ENCODE measurements at places on chromosomes 16 and 17.

DNA sequence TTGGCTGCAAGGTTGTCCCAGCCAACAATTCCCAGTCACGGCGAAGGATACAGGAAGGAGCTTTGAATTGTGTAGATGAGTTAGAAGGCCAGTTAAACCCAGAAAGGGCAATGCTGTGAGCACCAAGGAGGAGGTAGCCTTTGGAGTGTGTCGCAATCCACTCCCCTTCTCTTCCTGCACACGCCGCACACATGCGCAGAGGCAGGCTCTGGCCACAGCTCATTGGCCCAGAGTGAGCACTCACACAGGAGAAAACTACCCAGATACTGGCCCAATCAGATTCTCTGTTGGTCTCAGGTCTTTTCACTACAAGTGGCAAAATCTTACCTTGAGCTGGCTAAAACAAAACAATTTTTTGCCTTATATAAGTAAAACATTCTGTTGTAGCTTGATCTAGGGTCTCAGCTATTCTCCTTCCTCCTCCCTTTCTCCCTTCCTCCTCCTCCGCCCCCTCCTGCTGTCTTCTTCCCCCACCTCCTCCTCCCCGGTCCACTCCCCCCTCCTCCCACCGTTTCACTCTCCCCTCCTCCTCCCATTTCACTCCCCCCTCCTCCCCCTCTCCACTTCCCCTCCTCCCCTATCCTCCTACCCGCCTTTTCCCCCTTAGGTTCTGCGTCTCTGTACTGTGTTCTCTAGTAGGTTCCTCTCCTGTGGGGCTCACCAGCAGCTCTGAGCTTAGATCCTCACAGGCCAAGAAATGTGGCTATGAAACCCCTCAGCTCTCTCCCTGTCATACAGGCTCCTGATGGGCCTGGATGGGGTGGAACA is 344.9 kb downstream of the CPPED1 start:
- no peak for DNase-seq

DNA sequence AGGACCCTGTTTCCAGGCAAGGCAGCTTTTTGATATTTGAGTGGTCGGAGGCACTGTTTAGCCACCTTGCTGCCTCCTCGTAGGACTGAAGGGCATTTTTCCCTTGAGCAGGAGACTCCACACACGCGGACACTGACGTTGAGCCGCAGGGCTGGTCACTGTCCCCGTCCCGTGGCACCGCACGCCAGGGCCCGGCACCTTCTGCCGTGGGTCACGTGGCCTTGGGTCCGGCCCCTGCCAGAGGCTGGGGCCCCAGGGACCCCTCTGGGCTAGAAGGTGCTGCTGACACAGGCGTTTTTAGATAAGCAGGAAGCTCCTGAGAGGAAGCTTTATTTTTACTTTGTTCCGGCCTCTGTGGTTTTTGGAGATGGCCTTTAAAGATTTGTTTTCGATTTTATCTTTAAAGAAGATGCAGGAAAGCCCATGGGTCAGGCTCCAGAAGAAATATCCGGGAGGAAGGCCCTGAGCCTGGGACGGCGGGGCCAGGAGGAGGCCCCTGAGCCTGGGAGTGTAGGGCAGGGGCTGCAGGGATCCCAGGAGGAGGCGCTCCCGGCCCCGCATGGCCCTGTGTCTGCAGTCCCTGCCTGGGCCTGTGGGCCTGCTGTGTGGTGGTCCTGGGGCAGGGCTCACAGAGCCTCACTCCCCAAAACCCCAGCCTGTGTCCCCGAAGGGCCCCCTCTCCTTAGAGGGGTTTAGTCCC is 30.5 kb upstream of the GNG13 start:
- no peak for DNase-seq

DNA sequence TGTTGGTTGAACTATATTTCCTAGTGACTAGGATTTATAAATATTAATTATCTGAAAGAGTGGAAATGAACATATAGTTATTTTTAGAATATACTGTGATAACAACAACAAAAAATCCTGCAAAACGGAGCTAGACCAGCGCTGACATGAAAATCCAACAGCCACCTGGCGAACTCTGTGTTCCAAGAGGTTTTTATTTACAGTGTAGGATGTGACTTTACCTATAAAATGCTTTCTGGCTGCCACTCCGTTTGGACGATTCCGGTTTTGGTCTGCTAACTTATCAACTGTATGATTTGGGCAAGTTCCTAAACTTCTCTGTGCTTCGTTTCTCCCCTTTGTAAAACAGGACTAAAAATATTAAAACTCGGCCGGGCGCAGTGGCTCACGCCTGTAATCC is 73.7 kb downstream of the ADCY9 start:
- no peak for DNase-seq

DNA sequence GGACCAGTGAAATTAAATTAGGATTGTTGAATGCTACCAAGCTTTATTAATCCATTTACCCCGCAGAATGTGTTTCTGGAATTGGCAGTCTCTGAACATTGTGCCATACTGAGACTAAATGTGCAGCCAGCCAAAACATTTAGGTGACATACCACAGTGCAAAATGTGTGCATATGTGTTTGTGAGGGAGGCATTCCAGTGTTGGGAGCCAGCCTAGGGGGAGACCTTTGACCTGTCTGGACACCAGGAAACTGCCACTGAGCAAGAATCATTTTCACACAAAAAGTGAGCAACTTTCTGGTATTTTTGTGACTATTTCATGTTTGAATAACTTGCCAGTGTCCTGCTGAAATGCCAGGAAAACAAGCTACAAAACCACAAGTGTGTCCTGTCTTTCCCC is 64.7 kb upstream of the SLC12A3 start:
- no peak for DNase-seq

DNA sequence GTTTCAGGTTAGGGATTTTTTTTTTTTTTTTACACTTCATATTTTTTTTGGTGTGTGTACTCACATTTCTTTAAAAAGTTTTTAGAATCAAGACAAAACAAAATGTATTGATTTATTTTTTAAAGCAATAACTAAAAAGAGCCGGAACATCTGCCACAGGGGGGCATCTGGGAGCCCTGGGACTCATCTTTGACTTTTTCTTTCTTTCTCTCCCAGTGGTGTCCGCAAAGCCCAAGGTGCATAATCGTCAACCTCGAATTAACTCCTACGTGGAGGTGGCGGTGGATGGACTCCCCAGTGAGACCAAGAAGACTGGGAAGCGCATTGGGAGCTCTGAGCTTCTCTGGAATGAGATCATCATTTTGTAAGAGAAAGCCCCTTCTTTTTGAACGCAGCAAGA is 36.3 kb downstream of the WWP2 start:
- DNase-seq: no peak

- DNase-seq: no peak
Measured at GRCh38 chr16:67967958-67968399, 458 bp downstream of the SLC12A4 start.

DNA sequence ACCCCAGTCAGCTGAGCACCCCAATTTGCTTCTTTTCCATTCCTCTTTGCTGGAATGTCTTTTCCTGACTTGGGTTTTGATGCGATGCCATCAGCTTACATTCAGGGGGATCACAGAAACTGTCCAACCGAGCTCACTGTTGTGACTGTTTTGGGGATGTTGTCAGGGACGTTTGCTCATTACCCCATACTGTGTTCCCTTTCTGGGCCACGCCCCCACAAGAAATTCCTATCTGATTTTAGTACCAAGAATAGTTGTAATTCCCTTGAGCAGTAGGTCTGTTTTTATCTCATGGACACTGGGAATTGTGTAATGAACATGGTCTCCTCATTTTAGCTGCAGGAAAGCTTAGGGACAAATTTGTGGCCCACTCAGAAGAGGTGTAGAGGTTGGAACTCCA is 2.6 kb upstream of the NTN1 start:
- DNase-seq: no peak

DNA sequence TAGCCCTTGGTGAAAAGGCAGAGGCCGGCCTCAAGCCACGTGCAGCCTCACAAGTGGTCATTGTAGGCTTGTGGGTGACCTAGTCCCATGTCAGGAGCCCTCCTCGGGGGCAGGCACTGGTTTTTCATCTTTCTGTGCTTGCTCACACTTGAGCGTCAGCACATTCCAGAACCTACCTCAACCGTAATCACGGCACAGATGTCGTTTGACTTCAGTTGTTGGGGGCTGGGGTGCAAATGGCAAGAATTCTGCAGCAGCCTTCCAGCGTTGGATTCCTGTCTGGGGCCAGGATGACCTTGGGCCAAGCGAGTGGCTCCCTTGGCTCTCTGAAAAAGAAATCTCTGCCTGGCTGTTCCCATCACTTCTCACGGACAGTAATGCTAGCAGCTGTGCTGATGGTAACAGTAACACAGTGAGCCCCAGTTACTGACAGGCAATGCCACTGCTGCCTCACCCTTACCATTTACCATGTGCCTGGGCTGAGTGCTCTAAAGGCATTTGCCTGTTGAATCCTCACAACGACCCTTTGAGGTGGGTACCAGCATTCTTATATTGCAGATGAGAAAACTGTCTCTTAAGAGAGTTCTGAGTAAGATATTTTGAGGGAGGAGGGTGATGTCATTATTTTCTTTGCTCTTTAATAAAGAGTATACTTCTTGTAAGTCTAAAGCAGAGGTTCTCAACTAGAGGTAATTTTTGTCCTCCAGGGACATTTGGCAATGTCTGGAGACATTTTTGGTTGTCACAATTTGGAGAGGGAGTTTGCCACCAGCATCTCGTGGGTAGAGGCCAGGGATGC is 46.5 kb downstream of the KSR1 start:
- no peak for DNase-seq
